Amniotic stem cell (primary cell): ENCODE measurements at places on chromosomes 11 and 22.

- no peak for DNase-seq
Observed at GRCh38 chr11:67611165-67611564, 4.4 kb downstream of the NDUFV1 start.

DNA sequence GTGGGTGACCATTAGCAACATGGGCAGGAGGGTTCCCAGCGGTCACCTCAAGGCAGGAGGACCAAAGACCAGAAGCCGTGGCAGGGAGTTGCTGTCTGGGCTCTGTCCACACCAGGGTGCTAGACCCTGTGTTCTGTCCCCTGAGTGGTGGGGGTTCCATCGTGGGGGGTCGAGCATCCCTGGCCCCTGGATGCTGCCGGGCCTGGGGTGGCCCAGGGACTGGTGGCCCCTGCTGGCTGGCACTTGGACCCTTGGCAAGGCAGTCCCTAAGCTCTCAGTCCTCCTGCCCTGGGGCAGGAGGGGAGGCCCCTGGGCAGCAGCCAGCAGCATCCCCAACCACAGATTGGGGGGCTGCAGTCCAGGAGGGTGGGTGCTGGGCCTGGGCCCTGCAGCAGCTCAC lies 13.4 kb upstream of the ARHGAP8 start:
- DNase-seq, result no peak

GRCh38 chr11:84056653-84057376 lies 770.6 kb upstream of the CCDC90B start:
- DNase-seq, result no peak

DNA sequence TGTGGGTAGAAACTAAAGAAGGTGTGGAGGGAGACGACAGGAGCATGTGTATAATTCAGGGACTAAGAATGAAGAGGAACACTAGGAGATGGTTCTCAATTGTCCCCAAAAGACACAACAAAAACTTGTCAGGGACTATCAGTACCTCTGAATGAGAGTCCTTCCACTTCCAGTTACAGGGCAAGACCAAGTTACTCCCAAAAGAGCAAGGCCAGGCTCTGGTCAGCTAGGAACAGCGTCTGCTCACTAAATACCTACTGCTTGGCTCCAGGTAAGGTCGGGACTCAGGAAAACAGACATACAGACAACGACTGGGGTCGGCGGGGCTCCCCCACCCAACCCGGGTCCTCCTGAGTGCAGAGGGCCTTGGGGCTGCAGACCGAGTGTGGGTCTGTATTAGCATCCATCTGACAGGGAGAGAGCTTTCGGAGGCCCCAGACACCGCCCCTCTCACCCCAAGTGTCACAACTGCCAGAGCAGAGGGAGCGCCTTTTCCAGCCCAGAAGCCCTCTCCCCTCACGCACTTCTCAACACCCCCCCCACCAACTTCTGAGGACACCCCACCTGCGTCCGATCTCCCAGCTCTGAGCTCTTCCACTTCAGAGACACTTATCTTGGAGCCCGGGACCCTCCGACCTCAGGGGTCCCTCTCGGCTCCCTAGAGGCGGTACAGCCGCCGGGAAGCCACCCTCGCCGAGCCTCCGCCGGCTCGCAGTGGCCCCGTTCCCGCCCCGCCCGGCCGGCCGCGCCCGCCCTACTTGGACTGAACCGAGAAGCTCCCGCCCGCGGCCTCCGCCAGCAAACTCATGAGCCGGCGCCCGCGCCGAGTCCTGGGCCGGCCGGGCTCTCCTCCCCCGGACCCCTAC lies 522 bp downstream of the RHOG start:
- DNase-seq, result no peak

DNA sequence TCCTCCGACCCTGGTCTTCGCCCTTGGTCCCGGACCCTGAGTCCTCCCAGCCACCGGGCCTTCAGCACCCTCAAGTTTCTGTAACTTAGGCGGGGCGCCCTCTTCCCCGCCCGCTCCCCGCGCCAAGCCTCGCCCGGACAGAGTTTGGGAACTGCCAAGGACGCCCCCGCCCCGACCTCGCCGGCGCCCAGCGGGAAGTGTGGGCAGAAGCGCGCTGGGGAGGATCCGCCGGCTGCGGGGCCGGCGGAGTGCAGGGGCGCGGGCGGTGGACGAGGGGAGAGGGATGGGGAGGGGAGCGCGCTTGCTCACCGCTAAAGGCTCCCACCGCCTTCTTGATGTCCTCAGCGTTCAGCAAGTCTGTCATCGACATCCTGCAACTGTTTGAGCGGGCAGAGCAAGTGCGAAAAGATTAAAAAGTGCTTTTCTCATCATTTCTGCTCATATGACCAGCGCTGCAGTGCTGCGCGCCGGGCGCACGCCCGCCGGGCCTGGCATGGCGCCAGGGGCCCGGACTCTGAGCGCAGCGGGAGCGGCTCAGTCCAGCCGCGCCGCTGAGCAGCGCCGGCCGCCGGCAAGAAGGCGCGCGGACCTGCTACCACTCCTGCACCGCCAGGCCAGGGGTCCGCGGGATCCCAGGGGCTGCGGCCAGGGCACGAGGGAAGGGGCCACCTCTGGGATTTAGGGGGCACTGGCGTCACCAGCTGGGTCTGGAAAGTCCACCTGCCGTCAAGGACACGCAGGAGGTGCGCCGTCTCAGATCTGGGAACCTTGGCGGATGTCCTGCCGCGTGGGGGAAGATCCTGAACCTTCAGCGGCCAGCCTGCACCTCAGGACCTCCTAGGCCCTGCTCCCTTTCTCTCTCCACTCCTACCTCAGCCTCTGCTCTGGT lies at the start of gene PVALB:
TSS of gene PVALB (minus strand) at position 400 of the 889 bp plus-strand sequence. CDS start at position 370, 30 bp downstream.
- DNase-seq, result no peak
